ENCODE measurements at places on chromosomes 5 and 9.

- DNase-seq = no peak
Measured at GRCh38 chr5:929596-929995, 36.9 kb downstream of the TRIP13 start.

DNA sequence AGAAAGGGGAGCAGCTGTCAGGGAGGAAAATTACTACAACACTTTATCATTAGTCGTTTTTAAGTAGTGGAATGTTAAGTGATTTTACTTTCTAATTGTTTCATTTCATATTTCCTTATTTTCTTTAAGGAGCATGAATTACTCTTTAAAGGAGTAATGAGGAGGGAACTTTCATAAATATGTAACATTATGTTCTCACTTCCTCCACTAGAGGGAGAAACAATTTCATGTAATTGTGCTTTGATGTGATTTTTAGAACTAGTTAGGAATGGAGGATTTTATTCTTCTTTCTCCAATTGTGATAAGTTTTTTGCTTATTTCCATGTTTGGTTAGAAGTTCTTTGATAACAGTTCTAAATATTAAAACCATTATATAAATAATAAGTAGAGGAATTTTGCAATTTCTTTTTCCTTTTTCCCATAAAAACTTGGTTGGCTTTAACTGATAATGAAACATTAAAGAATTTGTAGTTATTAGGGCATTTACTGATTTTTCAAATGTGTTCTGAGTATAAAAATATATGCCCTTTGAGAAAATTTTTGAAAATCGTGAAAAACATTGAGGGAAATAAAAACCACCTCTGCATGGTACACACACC is 25.6 kb downstream of the CEP78 start:
- peak; percentile 39 for DNase-seq

DNA sequence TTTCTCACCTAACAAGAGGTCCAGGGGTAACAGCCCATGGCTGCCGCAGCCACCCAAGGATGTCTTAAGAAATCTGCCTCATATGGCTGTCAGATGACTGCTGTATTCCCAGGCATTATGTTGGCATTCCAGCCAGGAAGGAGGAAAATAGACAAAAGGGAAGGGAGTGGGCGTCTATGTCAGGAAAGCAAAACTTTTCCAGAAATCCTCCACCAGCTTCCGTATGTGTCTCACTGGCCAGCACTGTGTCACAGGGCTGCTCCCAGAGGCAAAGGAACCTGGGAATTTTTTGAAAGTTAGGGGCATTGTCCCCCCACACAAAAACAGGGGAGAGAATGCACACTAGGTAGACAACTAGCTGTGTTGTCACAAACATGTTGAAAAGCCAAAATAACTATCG is 7.3 kb downstream of the BHMT2 start:
- DNase-seq = no peak

DNA sequence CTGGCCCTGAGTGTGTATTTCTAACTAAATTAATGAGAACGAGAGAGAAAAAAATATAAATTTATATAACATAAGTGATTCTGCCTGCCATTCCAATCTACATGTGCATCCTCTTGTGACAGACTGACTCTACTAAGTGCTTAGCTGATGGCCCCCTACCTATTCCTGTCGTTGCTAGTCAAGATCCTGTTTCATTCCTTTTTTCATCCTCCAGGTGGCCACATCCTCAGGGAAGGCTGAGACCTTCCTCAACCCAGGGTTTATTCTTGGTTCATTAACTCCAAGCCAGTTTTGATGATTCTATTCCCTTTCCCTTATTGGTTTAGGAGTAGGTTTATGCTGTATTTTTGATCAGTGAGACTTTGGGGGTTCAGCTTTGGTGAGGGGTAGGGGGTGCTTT is 201.3 kb downstream of the C9orf152 start:
- DNase-seq = no peak

GRCh38 chr9:84315278-84315877 is 25.2 kb downstream of the SLC28A3 start:
- peak; percentile 52 for DNase-seq

- DNase-seq = no peak
Measured at GRCh38 chr5:104452550-104452949, 890.0 kb upstream of the NUDT12 start.

DNA sequence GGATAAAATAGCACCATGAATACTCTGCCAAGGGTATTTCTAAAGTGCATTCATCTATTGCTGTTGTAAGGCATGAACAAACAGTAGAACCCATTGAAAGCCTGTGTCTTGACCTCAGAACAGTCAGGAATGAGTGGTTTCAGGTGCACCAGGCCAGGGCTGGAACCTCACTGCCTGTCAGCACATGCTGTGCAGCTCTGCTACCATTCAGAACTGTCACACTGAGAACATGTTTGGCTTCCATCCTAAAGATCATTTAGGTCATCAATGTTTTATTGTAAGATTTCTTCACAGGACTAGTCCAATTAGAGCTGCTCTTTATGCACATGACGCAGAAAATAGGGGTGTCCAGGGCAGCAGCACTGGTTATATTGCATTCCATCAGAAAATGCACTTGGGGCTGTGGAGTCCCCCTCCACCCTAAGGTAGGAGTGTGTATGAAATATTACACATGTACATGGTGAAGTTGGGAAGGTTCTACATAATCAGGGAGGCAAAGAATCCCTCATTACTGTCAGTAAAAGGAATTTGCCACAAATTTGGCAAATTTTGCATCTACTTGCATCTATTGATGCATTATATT is 408.0 kb downstream of the CTNND2 start:
- DNase-seq = no peak

- no peak for DNase-seq
Measured at GRCh38 chr5:180974612-180975315, 13.9 kb upstream of the BTNL3 start.

DNA sequence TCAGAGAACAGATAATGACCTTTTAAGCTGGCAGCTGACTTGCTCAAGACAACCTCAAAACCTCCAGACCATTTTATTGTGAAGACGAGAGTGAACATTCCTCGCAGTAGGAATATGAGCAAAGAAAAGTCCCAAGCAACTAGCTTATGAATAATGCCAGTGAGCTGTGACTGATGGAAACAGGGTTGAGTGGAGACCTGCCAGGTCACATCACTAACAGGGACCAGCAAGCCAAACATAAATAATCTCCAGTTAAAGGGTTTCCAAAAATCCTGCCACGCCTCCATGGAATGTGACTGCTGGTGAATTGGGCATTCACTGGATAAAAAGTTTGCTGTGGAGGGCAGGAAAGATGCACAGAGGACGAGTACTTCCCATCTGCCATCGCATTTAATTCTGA is 185.4 kb downstream of the CRB2 start:
- no peak for DNase-seq

DNA sequence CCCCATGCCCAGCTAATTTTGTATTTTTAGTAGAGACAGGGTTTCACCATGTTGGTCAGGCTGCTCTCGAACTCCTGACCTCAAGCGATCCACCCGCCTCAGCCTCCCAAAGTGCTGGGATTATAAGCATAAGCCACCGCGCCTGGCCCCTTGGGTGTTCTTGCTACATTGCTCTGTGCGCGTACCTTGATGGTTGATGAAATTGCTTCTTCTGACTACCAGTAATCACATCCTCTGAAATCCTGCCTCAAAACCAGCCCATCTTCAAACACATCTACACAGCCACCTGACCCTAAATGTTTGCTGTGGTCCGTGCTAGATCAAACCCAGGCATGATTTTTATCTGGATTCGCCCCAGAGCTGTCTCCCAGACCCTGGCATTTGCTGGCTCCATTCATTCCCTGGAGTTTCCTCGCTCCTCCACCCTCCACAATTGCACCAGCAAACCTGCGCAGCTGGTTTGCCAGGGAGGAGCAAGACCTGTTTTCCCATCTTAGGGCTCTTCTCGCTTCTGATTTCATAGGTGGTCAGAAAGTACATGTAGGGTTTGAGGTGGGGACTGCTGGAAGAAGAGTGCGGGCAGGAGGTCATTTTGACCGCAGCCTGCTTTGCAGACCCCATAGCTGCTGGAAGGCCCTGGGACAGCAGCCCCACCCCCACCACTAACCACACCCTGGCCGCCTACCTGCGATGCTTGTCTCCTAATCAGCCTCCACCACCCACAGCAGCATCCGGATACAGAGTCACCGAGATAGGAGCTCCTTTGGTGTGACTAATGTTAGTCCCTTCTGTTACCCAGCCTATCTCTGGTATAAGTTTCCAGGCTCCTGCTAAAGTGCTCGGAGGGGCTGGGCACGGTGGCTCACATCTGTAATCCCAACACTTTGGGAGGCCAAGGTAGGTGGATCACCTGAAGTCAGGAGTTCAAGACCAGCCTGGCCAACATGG is 22.7 kb downstream of the SWI5 start:
- no peak for DNase-seq

- no peak for DNase-seq
Measured at GRCh38 chr5:92504346-92504745, 1076.7 kb downstream of the NR2F1-AS1 start.

DNA sequence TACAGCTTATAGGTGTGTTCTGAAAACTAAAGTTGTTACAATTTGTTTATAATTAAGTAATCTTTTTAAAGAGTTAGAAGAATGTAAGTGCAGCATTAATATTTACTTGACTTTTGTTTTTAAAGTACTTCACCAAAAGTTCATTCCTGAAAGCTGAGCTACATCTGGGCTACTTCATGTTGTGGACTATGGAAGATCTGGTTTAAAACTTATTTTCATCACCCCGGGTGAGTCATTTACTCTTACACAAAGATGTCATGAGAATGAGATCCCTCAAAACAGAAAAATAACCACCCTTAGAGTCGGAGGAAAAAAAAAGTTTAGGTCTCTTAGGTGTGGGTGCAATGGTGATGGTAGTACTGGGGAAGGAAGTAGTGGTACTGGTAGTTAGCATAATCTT is 5.1 kb downstream of the POU5F2 start:
- no peak for DNase-seq

DNA sequence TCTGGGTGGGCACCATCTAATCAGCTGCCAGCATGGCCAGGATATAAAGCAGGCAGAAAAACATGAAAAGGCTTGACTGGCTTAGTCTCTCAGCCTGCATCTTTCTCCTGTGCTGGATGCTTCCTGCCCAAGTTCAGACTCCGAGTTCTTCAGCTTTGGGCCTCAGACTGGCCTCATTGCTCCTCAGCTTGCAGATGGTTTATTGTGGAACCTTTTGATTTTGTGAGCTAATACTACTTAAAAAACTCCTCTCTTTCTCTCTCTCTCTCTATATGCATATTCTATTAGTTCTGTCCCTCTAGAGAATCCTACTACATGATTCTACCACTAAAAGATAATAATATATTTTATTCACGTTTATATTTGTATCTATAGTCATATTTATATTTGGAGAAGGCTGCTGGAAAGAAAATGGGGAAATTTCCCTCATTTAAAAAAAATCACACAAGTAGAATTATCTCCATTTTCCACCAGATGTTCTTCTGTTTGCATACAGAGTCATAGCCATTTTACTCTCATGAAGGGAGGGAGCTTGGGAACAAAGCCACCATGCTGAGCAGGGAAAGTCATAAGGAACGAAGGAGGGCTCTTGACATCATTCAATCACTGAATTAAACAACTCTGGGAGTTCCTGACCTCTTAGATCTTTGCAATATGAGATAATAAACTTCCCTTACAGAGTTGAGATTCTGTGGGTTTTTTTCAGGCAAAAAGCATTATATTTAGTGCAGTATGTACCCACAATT is 1137.4 kb upstream of the CDH18 start:
- DNase-seq = no peak

- no peak for DNase-seq
Measured at GRCh38 chr9:83132768-83133167, 69.8 kb upstream of the RASEF start.

GRCh38 chr9:12723409-12724028 is 30.3 kb downstream of the TYRP1 start:
- DNase-seq = no peak

GRCh38 chr5:39302472-39302871 is 61.8 kb downstream of the C9 start:
- no peak for DNase-seq

GRCh38 chr5:141223112-141223783 is at the start of gene PCDHB14:
Gene PCDHB14, plus strand, starts transcription at chr5:141223343. Its CDS starts 163 bp downstream, at chr5:141223506.
- peak; percentile 9 for DNase-seq

GRCh38 chr9:135500071-135500524 is 384 bp upstream of the MRPS2 start:
- no peak for DNase-seq

GRCh38 chr9:70488793-70489105 is 74.3 kb upstream of the KLF9 start:
- DNase-seq = no peak

- no peak for DNase-seq
Measured at GRCh38 chr5:107576736-107577393, 93.9 kb downstream of the EFNA5 start.

- DNase-seq = peak; percentile 4
Measured at GRCh38 chr5:160799184-160799583, 52.8 kb downstream of the ATP10B start.

DNA sequence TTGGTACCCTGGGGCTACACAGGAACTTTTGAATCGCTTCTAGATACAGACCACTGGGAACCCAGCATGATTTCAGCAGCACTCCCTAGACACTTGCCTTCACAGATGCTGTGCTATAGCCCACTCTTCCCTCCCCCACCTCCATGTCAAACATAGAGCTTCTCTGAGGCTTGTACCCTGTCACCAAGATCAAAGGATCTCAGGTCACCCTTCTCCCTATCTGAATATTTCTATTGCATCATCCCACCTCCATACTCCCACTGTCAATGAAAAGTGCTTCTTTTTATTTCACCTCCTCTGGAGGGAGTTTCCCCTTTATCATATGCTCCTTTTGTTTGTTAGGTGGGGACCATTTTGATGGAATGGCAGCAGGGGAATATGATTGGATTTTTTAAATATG is 29.2 kb upstream of the PHF24 start:
- DNase-seq = no peak

GRCh38 chr5:159269723-159270122 is 6.6 kb downstream of the UBLCP1 start:
- no peak for DNase-seq

- no peak for DNase-seq
Measured at GRCh38 chr5:121695307-121695706, 156.4 kb upstream of the FTMT start.

DNA sequence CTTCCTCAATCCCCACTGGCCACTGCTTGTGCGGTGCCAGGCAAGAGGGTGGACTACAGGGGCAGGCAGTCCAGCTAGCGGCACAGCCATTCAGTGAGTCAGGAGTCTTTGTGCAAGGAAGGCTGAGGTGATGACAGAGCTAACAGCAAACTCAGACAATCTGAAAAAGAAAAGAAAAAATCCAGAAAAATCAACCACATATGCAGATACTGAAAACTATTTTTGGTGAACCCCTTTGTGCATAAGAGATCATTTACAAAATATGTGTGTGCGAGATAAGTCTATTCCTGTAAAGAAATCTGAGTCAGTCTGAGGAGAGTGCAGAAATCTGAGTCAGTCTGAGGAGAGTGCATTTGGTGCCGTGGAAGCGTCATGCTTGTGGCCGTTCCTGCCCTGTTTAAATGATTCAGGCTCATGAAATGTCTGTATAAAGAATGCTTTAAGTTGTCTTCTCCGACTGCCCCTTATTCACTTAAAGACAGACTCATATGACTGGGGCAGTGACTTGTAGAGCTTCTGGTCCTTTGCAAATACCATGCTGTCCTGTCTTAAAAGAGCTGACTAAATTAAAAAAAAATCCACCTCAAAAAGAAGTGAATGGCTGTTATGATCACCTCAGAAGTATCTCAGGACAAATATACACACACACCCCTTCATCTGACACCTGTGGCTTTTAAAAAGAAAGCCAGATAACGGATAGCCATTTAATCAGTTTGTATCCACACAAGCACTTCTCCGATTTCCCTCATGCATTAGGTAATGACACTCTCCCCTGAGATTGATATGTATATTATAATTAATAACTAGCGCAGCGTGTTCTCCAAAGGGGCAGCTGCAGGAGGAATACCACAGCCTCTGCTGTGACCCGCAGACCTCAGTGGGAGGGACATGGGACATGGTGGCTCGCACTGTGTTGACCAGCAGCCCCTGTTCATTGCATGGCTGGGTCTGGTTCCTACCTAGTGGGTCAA is 47.3 kb downstream of the TRIO start:
- no peak for DNase-seq
